ENCODE measurements at places on chromosomes 7 and 10. TPM values are rescaled to one million over a fixed set of nuclear protein-coding genes. Genes with fewer than 3 reads are reported as not detected.

DNA sequence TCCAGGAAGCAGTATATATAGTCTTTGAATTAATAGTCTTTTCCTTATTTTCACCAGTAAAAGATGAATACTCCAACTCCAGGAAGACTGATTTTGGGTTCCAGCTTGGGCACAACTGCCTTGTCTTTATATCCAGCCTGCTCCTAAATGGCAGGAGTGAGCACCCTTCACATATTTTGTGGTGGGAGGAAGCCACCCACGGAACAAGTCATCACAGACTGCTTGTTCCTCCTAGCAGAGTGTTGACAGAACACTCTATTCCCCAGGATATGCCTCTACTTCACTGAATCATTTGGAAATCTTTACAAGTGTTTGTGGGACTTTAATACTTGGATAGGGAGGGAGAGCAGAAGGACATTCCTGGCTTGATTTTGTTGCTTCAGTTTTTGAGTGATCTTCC is 31.7 kb downstream of the ITPRID1 start:
- H3K27ac ChIP-seq: no peak overlapping the region
- H3K27me3 ChIP-seq: no peaks in the 10 kb centered on the region
- no peaks in the 10 kb centered on the region for H3K4me1 ChIP-seq
- DNase-seq: no peak
- no peak overlapping the region for H3K4me3 ChIP-seq

- no peak for DNase-seq
- no peak overlapping the region for H3K27ac ChIP-seq
- H3K4me3 ChIP-seq: no peak overlapping the region
- H3K27me3 ChIP-seq: no peaks in the 10 kb centered on the region
Measured at GRCh38 chr7:51066405-51066882, 250.2 kb downstream of the COBL start.

DNA sequence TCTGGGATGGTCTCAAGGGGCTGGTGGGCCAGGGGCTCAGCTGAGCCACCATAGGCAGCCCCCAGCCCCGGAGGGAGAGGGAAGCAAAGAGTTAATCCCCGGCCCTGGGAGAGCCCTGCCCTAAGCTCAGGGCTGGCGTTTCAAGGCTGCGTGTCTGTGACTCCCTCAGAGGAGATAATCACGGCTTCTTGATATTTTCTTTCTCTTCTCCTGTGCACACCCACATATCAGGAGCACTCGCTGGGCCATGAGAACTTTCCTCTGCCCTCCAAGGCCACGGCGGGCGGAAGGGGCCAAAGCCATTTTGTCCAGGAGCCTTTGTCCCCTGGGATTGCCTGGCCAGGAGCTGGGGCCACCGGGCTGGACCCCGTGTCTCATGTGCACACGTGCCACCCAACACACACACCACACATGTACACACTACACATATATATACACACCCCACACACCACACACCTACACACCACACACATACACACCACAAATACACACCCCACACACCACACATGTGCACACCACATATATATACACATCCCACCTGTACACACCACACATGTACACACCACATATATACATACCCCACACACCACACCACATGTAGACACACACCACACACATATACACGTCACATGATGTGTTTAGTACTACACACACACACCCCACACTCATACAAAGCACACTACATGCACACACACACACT is 16.9 kb downstream of the VENTX start:
- H3K27ac ChIP-seq: no peak overlapping the region
- DNase-seq: no peak
- H3K27me3 ChIP-seq: no peaks in the 10 kb centered on the region
- no peak overlapping the region for H3K4me3 ChIP-seq

The PRSS1 gene
- 4.4 TPM for total RNA-seq

The MRLN gene
- total RNA-seq: not detected

DNA sequence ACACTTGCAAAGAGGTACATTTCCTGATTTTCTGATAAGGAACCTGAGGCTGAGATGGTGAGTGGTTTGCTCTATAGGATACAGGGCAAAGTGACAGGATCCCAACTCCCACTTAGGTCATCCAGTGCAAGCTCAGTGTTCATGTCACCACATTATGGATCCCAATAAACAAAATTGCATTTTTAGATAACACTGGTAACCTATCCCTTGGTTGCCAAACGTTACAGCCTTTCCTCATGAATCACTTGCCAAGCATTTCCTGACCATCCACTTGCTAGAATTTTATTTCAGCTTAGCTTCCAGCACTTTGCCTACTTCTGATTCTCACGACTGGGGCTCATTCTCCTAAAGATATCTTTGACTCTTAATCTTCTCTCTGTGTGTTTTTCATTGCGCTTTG is 131.4 kb upstream of the ODAD2 start:
- no peaks in the 10 kb centered on the region for H3K36me3 ChIP-seq
- H3K4me1 ChIP-seq: no peaks in the 10 kb centered on the region
- H3K27me3 ChIP-seq: no peaks in the 10 kb centered on the region
- H3K27ac ChIP-seq: no peak overlapping the region

- H3K4me1 ChIP-seq: no peaks in the 10 kb centered on the region
- H3K27ac ChIP-seq: no peak overlapping the region
- H3K4me3 ChIP-seq: no peak overlapping the region
- no peak for DNase-seq
- H3K36me3 ChIP-seq: no peaks in the 10 kb centered on the region
Measured at GRCh38 chr7:157793973-157794745, 457.4 kb downstream of the DNAJB6 start.

DNA sequence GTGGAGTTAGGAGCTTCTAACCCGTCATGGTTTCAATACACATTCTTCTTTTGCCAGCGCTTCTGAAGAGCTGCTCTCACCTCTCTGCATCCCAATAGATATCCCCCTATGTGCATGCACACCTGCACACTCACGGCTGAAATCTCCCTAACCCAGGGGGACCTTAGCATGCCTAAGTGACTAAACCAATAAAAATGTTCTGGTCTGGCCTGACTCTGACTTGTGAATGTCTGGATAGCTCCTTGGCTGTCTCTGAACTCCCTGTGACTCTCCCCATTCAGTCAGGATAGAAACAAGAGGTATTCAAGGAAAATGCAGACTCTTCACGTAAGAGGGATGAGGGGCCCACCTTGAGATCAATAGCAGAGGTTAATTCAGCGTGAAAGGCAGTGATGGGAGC is 22.4 kb downstream of the PRSS2 start:
- peaks cover 55% of the 10 kb centered on the region for H3K27me3 ChIP-seq
- no peak overlapping the region for H3K4me3 ChIP-seq
- H3K27ac ChIP-seq: no peak overlapping the region
- DNase-seq: no peak

- H3K4me3 ChIP-seq: no peak overlapping the region
- no peaks in the 10 kb centered on the region for H3K27me3 ChIP-seq
- no peaks in the 10 kb centered on the region for H3K36me3 ChIP-seq
- H3K27ac ChIP-seq: no peak overlapping the region
- DNase-seq: no peak
Measured at GRCh38 chr7:81407094-81407493, 362.8 kb downstream of the HGF start.

- H3K27ac ChIP-seq: no peak overlapping the region
- H3K36me3 ChIP-seq: no peaks in the 10 kb centered on the region
- no peak for DNase-seq
- H3K4me1 ChIP-seq: no peaks in the 10 kb centered on the region
Measured at GRCh38 chr10:3871424-3871996, 86.5 kb upstream of the KLF6 start.

- no peak overlapping the region for H3K27ac ChIP-seq
- no peak for DNase-seq
- no peaks in the 10 kb centered on the region for H3K27me3 ChIP-seq
- no peak overlapping the region for H3K4me3 ChIP-seq
Measured at GRCh38 chr10:2611603-2612002, 455.7 kb upstream of the PFKP start.

The KCND2 gene
- 0.63 TPM for total RNA-seq

The TEX36 gene
- total RNA-seq: not detected

DNA sequence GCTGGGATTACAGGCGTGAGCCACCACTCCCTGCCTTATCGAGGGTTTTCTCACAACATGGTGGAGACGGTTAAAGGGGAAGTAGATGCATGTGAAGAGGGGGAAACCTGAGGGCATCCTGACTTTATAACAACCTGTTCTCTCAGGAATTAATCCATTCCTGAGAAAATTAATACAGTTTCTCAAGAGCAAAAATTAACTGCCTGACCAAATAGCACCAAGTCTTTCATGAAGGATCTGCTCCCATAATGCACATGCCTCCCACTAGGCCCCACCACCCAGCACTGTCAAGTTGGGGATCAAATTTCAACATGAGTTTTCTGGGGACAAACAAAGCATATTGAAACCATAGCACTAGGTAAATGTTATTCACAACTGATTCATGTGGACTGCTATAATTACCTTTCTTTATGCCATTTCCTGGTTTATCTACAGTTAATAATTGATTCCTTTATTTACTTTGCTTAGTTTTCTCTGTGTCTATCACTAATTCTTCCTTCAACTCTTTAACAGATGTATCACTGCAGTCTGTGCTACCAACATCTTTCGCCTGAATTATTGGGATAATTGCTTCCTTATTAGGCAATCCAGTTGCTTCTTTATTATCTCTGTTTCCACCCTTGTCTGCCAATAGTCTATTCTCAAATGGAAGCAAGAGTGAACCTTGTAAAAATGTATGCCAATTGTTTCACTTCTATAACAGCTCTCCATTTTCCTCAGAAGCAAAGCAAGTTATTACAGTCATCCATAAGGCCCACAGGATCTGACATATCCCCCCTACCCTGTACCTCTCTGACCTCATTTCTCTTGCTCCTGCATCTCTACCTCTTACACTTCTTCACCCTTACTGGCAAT is 12.9 kb upstream of the MICU1 start:
- no peaks in the 10 kb centered on the region for H3K27me3 ChIP-seq
- H3K36me3 ChIP-seq: no peaks in the 10 kb centered on the region
- no peak overlapping the region for H3K27ac ChIP-seq

The NRBF2 gene
- total RNA-seq: 27.5 TPM

DNA sequence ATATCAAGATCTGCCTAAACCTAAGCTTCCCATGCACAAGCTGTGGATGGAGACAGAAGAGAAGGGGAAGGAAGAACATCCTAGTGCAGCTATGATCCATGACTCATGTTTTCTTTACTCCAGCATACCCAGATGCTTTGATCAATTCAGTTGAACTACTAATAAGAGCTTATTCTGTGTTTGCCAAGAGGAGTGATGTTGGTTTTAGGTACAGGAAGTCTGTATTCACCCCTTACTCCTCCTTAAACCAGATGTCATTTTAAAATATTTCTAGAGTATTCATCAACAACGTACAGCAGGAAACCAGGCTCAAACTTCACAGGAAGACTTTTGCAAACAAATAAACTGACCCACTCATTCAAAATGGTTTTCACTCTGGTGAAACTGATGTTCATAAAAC is 29.2 kb downstream of the PANK1 start:
- no peak overlapping the region for H3K27ac ChIP-seq
- no peak for DNase-seq
- H3K36me3 ChIP-seq: peaks cover 10% of the 10 kb centered on the region
- no peaks in the 10 kb centered on the region for H3K27me3 ChIP-seq
- H3K4me1 ChIP-seq: no peaks in the 10 kb centered on the region

The ANAPC16 gene
- total RNA-seq: 57.4 TPM

The CHN2 gene
- total RNA-seq: 14.1 TPM

The CFAP69 gene
- total RNA-seq: 6.6 TPM

GRCh38 chr7:18846765-18847215 is 270.6 kb downstream of the TWIST1 start:
- H3K4me1 ChIP-seq: no peaks in the 10 kb centered on the region
- no peak overlapping the region for H3K4me3 ChIP-seq
- no peaks in the 10 kb centered on the region for H3K27me3 ChIP-seq
- no peaks in the 10 kb centered on the region for H3K36me3 ChIP-seq
- DNase-seq: no peak

DNA sequence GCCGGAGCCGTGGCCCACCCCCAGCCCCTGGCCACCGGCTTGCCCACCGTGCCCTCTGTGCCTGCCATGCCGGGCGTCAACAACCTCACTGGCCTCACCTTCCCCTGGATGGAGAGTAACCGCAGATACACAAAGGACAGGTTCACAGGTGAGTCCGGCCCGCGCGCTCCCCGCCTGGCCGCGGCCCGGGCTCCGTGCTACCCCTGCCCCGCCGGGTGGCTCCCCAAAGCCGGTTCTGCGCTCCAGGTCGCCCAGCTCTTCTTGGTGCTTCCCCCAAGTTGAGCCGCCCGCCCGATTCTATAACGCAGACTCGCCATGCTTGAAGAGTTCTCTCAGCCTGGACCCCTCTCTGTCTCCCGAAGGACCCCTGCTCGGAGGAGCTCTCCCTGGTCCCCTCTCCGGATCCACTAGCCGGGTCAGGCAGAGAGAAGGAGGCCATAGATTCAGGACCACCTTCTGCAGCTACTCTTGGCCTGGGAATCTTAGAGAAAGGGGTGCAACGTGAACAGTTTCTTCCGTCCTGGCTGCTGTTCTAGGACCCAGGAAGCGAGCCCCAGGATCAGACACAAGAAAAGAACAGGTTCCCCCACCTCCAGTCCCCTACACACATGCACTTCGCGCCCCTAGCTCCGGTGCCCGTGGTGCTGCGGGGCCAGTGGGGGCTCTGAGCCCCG is 999 bp downstream of the TLX1 start:
- peaks cover 100% of the 10 kb centered on the region for H3K27me3 ChIP-seq
- H3K4me1 ChIP-seq: no peaks in the 10 kb centered on the region
- H3K4me3 ChIP-seq: no peak overlapping the region
- H3K27ac ChIP-seq: no peak overlapping the region

GRCh38 chr10:89503652-89504370 is 31.6 kb downstream of the SLC16A12 start:
- H3K27ac ChIP-seq: no peak overlapping the region
- no peak for DNase-seq
- no peaks in the 10 kb centered on the region for H3K27me3 ChIP-seq
- no peaks in the 10 kb centered on the region for H3K36me3 ChIP-seq

The KLF14 gene
- not detected for total RNA-seq

- H3K36me3 ChIP-seq: peaks cover 62% of the 10 kb centered on the region
- H3K27me3 ChIP-seq: no peaks in the 10 kb centered on the region
- H3K27ac ChIP-seq: no peak overlapping the region
- no peaks in the 10 kb centered on the region for H3K4me1 ChIP-seq
- DNase-seq: no peak
Measured at GRCh38 chr7:38222481-38223096, 44.5 kb downstream of the STARD3NL start.

GRCh38 chr7:134457210-134457609 is 1.7 kb downstream of the AKR1B1 start:
- no peaks in the 10 kb centered on the region for H3K27me3 ChIP-seq
- H3K4me1 ChIP-seq: peaks cover 12% of the 10 kb centered on the region
- DNase-seq: no peak
- H3K4me3 ChIP-seq: peak overlapping the region; percentile 88

Measured in endodermal cell (in vitro differentiated cells).